ENCODE measurements at places on chromosomes 2 and 18. TPM values are rescaled to one million over a fixed set of nuclear protein-coding genes. Genes with fewer than 3 reads are reported as not detected.

Gene ANKRD30B
- not detected for total RNA-seq

Gene REG1B
- total RNA-seq, result not detected

Gene SRD5A2
- total RNA-seq, result not detected

Gene PPP1R1C
- total RNA-seq, result 33.1 TPM

Gene TEKT4
- total RNA-seq, result not detected

Gene TUBA3E
- 47.1 TPM for total RNA-seq

Gene CRIM1
- total RNA-seq, result 45.6 TPM

Gene IL1RL1
- 1.1 TPM for total RNA-seq

Gene CYB5A
- total RNA-seq, result 105 TPM

Gene ADCYAP1
- 0.19 TPM for total RNA-seq

Gene PSTPIP2
- total RNA-seq, result 1.8 TPM

Gene TFPI
- 19.0 TPM for total RNA-seq

Gene NCKAP5
- total RNA-seq, result 6.0 TPM

Gene GAREM1
- 8.6 TPM for total RNA-seq

Gene APCDD1
- total RNA-seq, result 38.0 TPM

Gene CTAGE1
- not detected for total RNA-seq

Gene DYNAP
- total RNA-seq, result not detected

Gene DLGAP1
- 0.05 TPM for total RNA-seq

Gene REG3G
- not detected for total RNA-seq

Gene DCDC2C
- total RNA-seq, result not detected
